ENCODE measurements at places on chromosomes 6 and 20.

DNA sequence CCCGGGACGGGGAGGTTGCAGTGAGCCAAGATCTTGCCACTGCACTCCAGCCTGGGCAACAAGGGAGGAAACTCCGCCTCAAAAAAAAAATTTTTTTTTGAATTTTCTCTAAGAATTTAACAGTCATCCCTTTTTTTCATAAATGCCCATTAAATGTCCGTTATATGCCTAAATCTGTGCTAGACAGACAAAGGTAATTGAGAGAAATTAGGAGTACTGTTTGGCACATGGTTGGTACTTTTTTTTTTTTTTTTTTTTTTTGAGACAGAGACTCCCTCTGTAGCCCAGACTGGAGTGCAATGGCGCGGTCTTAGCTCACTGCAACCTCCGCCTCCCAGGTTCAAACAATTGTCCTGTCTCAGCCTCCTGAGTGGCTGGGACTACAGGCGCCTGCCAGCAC is 1.7 kb downstream of the PCMT1 start:
- DNase-seq, result no peak

GRCh38 chr6:167787896-167788562 is 38.7 kb upstream of the AFDN start:
- DNase-seq, result no peak

- no peak for DNase-seq
These were observed 17.8 kb upstream of the COL19A1 start for GRCh38 chr6:69848552-69848951.

GRCh38 chr20:18783385-18783959 is 30.1 kb upstream of the SCP2D1 start:
- DNase-seq, result no peak

DNA sequence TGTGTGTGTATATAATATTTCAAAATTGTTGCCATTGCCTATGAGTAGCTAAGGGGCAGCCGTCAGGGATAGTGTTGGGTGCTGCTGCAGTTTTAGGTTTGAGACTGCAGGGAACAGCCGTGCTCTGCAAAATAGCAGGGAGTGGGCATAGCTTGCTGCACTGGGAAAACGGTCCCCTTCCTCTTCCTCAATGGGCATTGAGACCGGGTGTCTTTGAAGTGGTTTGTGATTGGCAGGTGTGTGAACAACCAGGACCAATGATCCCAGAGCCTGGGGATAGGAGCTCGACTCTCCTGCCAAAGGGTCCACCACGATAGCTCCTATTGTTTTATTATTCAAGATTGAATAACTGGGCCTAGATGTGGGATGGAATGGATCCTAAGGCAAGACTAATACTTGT is 5.1 kb upstream of the EBF4 start:
- no peak for DNase-seq

GRCh38 chr6:44297063-44298038 is 15.8 kb downstream of the AARS2 start:
- no peak for DNase-seq

DNA sequence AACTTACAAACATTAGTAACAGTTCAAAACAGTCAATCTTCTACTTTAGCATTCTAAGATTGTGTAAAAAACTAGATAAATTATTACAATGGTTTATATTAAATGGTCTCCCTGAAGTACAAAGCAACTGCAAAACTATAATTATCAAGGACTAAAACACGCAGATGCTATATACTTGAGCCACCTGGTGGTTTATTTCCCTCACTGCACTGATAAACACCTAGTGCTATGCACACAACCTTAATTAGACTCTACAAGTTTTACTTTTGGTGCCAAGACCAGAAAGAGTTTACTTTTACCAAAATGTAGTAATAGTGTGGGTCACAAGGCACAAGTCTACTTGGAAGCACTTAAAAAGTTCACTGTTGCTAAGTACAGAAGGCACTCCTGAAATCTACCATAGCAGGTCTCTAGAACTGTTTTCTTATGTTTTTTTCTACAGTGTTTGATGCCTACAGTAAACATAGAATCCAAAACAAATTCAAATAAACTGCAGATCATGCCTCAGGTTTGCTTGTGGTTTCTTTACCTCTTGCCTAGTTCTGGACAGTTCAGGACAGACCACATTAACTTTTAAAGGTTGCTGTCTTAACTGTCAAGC is 49.2 kb downstream of the GMDS start:
- peak; percentile 46 for DNase-seq

GRCh38 chr6:939526-940252 is 246.8 kb upstream of the EXOC2 start:
- no peak for DNase-seq

GRCh38 chr6:108946695-108947094 is 98.5 kb downstream of the ARMC2 start:
- no peak for DNase-seq

DNA sequence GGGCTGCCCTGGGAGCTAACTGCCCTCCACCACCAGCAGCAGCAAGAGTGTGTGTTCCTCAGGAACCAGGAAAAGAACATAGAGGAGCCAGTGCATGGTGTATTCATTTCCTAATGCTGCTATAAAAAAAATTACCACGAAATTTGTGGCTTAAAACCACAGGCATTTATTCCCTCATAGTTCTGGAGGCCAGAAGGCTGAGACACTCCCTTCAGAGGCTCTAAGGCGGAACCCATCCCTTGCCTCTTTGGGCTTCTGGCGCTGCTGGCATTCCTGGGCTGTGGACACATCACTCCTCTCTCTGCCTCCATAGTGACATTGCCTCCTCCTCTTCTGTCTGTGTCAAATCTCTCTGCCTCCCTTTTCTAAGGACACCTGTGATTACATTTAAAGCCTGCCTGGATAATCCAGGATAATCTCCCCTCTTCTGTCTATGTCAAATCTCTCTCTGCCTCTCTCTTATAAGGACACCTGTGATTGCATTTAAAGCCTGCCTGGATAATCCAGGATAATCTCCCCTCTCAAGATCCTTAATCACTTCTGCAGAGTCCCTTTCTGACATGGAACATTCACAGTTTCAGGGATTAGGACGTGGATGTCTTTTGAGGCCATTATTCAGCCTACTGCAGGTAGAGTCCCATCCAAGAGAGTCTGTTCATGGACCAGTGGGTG is 54.7 kb downstream of the NDUFAF5 start:
- DNase-seq, result no peak

GRCh38 chr6:44925100-44925739 is 402.9 kb upstream of the RUNX2 start:
- peak; percentile 70 for DNase-seq

DNA sequence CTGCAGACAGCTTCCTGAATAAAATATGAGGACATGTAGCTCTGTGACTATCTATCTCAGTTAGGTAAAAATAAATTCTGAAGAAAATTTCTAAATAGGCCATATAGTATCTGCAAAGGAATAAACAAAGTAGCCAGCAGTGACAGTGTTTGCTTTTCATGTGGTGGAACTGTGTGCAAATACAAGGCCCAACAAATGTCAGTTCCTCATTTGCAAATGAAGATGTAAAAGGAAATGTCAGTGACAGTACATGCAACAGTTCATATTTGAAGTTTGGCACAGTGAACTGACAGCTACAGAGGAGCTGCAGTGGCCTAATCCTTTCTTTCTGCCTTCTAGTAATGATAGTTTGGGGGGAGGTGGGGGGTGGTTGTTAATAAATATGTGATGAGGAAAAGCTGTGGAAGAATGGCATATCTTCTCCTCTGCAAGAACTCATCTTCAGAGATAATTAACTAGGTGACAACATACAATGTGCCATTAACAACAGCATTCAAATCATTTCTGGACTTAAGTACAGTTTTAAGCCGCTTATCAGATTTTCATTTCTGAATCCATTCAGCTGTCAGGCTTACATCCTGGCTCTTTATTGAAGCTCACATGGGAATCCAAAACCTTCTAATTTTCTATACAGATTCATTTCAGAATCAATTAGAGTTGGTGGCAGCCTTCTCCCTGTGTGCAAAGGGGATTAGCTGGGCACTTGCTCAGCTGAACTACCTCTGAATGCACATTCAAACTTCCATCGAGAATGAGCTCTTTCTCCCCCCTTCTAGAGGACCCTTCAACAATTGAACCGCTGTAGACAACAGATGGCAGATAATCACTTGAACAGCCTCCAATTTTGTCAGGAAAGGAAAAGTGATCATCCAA is 1059.0 kb upstream of the EPHA7 start:
- no peak for DNase-seq
